Activated CD4-positive, CD25-positive, alpha-beta regulatory T cell treated with anti-CD3 and anti-CD28 coated beads, Interleukin-2, amount 50 U/mL, for 72 hours (primary cell): ENCODE measurements at places on chromosomes 12 and 14.

GRCh38 chr12:104890476-104891096 lies 67.5 kb downstream of the SLC41A2 start:
- no peak for DNase-seq

DNA sequence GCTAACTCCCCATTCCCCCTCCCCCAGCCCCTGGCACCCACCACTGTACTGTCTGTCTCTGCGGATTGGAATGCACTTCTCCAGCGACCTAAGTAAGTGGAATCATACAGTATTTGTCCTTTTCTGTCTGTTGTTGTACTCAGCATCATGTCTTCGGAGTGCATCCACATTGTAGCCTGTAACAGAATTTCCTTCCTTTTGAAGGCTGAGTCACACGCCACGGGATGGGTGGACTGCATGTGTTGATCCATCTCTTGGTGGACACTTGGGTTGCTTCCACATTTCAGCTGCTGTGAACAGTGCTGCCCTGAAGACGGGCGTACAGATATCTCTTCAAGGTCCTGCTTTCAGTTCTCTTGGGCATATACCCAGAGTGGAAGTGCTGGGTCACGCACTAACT lies 34.4 kb downstream of the DDX51 start:
- DNase-seq: no peak

GRCh38 chr12:1534748-1535147 lies 59.6 kb downstream of the FBXL14 start:
- no peak for DNase-seq

- DNase-seq: no peak
These were observed 164.1 kb downstream of the PHETA1 start for GRCh38 chr12:111204788-111205241.

- DNase-seq: no peak
These were observed 5.4 kb downstream of the MARK3 start for GRCh38 chr14:103390605-103391004.

DNA sequence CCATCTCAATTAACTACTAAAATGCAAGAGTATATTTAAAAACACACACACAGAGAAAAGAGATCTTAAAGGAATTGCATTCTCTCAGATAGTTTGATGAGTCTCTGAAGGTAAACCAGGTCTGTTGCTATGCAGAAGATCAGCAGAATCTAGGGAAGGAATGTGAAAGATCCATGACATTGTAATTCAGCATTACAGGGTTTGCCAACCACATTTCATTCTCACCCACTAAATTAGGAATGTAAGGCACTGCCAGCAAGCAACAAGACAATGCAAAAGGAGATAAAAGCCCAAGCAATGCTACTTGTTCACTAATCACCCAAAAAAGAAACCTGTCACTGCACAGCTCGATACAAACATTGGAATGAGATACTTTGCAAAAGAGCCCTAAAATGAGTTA lies 106.3 kb downstream of the LRIG3 start:
- no peak for DNase-seq

DNA sequence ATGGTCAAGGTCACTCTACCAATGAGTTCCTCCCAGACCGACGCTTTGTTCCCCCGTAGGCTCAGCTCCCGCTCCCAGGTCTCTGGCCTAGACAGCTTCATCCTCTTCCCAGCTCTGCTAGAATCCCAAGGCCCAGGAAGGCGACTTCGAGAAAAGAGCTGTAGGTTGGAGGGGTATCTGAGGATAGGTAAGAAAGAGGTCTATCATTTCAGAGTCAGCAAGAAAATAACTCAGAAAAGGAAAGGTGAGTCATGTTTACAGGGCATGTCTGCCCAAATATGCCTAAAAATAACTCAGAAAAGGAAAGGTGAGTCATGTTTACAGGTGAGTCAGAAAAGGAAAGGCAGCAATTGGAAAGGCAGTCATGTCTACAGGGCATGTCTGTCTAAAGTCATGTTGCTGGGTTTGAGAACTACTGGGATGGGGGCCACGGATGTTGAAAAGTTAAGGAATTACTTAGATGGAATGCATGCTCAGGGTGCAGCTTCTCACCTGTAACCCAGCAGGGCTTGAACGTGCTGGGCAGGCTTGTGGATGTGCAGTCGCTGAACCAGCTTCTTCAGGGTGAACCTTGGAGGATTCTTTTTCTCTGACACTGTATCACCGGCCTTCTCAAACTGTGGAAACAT lies 12.2 kb downstream of the TEP1 start:
- DNase-seq: no peak

DNA sequence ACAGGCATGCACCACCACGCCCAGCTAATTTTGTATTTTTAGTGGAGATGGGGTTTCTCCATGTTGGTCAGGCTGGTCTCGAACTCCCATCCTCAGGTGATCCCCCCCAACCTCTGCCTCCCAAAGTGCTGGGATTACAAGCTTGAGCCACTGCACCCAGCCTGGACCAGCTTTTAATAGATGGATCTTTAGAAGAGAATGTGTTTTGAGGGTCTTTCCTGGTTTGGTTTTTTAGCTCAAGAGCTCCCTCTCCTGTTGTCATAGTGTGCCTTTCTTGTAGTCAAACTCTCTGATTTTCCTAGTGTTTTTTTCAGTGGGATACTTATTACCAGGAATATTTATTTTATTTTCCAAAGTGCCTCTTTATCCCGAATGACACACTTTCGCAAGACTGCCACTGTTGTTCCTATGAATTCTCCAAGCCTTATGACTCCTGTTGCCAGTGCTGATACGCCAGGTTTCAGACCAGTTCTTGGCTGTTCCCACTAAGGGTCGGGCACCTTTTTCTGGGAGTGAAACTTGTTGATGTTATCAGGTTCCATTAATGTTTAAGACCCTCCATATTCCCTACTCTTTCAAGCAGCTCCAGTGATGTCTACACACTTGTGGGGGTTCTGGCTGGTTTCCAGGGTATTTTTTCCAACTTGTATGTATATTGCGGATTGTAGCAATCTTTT lies 31.5 kb upstream of the LIMA1 start:
- no peak for DNase-seq

- no peak for DNase-seq
These were observed 543 bp upstream of the GLIPR1 start for GRCh38 chr12:75479963-75480461.

GRCh38 chr14:94411638-94412037 lies 23.2 kb upstream of the SERPINA1 start:
- no peak for DNase-seq

DNA sequence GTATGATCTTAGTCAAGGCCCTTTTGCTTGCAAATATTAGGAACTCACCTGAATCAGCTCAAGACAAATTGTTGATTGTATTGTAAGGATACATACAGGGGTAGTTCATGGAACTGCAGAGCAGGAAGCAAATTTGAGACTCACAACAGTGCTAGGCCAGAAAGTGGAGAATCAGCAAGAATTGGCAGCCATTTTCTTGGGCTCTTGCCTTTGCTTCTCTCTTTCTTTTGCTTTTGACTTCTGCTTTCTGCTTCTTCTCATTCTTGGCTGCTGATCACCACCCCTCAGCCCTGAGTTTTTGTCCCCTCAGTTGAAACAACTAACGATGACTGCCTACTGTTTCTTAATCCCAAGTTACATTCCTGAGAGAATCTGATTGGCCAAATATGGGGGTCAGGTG lies 34.8 kb downstream of the KCNK13 start:
- no peak for DNase-seq

DNA sequence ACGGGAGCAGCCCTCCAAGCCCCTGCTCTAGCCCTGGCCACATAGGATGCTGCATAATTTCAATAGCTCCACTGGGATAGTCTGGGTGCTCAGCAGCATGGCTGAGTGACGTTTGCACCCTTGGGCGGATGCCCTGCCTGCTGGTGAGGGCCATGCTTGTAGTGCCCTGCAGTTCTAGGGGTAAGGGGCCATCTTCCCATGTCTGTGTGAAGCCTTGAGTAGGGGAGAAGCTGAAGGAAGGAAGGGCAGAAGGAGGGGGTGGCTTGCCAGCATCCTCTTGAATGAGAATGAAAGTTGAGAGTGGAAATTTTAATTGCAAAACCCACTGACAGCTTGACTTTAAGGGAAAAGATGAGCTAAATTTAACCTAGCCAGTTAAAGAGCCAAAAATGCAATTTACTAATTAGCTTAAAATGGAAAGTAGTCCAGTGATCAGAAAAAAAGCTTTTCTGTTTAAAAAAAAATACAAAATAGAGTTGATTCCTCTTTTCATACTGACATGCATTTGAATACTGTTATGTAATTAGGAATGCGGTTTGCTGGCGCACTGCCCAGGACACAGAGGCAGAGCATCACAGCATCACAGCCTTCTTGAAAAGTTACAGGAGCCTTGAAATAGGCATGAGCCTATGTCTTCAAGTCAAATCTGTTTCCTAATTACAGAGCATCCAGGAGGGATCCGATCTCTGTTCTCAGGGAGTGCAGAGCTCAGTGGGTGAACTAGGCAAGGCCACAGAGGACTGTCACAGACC lies 18.5 kb upstream of the EML1 start:
- DNase-seq: no peak

DNA sequence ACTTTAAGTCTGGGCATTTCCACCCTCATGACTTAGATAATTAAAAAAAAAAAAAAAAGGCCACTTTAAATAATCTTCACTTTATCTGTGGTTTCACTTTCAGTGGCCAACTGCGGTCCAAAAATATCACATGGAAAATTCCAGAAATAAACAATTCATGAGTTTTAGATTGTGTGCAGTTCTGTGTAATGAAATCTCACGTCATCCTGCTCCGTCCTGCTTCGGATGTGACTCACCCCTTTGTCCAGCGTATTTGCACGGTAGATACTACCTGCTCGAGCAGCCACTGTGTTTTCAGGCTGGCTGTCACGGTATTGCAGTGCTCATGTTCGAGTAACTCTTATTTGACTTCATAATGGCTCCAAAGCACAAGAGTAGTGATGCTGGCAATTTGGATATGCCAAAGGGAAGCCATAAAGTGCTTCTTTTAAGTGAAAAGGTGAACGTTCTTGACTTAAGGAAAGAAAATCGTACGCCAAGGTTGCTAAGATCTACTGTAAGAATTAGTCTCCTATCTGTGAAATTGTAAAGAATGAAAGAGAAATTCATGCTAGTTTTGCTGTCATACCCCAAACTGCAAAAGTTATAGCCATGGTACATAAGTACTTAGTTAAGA lies 2.4 kb downstream of the E2F7 start:
- DNase-seq: no peak

DNA sequence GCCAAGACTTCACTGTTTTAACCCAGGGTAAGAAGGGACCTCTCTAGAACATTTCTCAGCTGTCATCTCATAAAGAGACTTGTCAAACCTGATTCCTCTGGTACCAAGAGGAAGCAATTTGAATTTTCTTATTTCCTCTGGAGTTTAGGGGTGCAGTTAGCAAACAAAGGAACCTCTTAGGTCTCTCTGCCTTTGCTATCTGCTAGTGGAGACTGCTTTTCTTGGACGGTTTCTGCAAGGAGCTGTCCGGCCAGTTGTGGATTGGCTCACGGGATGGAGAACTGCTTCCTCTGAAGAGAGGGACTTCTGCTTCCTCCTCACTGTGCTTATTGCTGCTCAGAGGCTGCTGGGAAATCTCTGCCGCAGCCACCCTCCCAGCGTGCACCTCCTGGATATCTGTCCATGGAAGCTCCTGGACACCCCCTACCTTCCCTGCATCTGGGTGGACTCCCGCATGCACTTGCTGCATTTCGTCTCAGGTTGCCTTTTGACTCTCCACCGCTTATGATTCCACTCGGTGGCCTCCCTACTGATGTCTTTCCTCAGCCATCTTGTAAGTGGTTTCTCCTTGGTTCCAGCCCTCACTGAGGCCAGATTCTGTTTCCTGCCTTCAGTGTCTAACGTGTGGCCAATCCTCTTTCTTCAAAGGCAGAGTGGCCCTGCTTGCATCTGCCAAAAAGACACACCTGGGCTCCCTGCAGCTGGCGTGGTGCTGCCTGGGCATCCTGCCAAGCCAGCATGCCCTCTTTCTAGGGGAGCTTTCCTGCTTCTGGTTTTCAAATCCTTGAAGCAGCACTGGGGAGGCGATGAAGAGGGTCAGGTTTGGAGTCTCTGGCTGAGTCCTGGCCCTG lies 187.3 kb downstream of the CHST11 start:
- DNase-seq: no peak

DNA sequence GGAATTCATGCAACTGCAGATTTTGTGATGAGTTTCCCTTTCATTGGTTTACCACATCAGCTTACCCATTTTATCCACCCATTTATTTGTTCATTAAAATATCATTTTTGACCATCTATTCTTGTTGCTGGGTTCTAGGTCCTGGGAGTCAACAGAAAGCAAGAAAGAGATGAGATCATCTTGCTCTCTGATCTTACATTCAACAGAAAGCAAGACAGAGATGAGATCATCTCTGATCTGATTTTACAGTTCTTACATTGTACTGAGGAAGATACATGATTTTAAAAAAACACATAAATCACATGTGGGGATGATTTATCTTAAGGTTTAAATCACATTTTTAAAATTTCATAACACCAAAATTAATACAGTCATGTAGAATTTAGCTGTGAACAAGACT lies 2.3 kb downstream of the TAS2R46 start:
- no peak for DNase-seq

GRCh38 chr12:126430921-126431320 lies 1365.7 kb downstream of the AACS start:
- no peak for DNase-seq

- DNase-seq: no peak
These were observed 230.1 kb upstream of the PLXNC1 start for GRCh38 chr12:93918262-93918661.

- DNase-seq: no peak
These were observed 70.4 kb upstream of the BTG1 start for GRCh38 chr12:92216092-92216491.

DNA sequence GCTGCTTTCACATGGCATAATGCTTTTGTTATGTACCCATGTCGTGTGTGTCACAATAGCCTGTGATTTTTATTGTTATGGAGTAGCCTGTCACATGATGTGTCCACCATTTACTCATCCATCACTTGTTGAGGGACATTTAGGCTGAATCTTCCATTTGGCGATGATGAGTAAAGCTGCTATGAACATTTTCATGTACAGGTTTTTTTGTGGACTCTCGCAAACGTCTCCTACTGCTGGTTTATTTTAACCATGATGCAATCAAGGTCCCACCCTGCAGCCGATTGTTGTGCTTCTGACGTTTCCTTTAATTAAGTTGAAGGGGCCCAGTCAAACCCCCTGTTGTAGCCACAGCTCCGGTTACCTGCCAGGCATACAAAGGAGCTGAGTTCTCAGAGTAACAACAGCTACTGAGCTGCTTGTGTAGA lies 63.2 kb downstream of the ZNF664 start:
- no peak for DNase-seq

DNA sequence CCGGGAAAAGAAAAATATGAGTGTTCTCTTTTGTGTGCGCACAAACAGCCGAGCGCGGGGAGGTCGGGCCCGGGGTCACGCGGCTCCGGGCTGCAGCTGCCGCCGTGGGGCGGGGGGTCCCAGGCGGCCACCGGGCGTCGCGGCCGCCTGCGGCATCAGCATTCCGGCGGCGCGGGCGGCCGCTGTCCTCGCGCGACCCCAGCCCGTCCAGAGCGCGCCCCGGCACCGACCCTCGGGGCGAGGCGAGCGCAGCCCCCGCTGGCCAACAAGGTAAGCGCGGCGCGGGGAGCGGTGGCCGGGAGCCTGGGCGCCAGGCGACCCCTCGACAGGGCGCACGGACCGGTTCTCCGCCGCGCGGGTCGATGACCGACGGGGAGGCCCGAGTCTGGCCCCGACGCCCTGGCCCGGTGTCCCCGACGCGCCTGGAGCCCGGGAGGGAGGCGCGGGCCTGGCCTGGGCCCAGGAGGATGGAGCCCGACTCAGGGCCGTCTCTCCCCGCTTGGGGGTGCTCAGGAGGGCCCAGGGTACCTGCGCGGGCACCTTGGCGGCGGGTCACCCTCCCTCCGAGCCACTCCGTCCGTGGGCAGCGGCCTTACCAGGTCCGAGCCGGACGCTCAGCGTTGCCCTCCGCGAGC lies 103.9 kb upstream of the DIO3 start:
- DNase-seq: no peak
